Natural killer cell (primary cell): ENCODE measurements at places on chromosomes 12 and 14. TPM values are rescaled to one million over a fixed set of nuclear protein-coding genes. Genes with fewer than 3 reads are reported as not detected.

GPR162 gene
- 2.1 TPM for total RNA-seq

SMCO2 gene
- not detected for total RNA-seq

BATF gene
- total RNA-seq: 21.4 TPM

CLEC14A gene
- total RNA-seq: not detected

KCNMB4 gene
- not detected for total RNA-seq

DNA sequence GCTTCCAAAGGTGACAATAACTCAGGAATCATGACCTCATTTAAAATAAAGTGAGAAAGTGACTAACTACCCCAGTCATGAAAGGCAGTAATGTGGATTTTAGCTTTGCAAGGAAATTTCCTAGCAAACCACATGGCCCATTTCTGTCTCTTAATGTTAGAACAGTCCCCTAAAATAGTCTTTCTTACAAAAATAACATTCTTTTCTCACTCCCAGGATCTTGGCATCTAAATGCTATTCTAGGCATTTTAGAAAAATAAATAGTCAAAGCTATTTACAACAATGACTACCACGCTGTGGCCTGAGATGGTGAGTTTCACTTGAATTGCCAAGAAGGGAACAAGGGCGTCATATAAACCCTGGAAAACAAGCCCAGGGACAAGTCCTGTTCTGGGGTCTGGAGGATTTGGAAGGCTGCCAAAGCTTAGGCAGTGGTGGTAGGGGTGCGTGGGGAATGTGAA is 101.2 kb upstream of the CCDC175 start:
- H3K27ac ChIP-seq: no peak overlapping the region
- H3K27me3 ChIP-seq: no peaks in the 10 kb centered on the region
- DNase-seq: no peak
- H3K4me1 ChIP-seq: no peaks in the 10 kb centered on the region
- no peak overlapping the region for H3K4me3 ChIP-seq
- no peaks in the 10 kb centered on the region for H3K36me3 ChIP-seq

DNA sequence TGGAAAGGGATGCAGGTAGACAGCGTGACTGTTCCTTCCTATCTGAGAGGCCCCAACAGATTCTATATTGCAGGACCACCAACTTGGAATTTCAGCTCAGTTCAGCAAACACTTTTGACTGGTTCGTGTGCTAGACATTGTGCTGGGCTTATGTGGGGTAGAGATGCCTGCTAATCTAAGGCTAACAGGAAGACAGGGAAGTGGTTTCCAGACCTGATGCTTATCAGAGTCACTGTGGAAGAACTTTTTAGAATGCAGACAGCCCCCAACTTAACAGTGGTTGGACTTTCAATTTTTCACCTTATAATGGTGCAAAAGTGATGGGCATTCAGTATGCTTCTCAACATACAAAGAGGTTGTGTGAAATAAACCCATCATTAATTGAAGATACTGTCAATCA is 32.2 kb downstream of the NTF3 start:
- no peak for DNase-seq
- H3K4me1 ChIP-seq: no peaks in the 10 kb centered on the region
- H3K4me3 ChIP-seq: no peak overlapping the region
- no peaks in the 10 kb centered on the region for H3K36me3 ChIP-seq

- no peaks in the 10 kb centered on the region for H3K27me3 ChIP-seq
- no peaks in the 10 kb centered on the region for H3K36me3 ChIP-seq
- no peak overlapping the region for H3K4me3 ChIP-seq
- no peaks in the 10 kb centered on the region for H3K4me1 ChIP-seq
Measured at GRCh38 chr12:100913872-100914592, 119.5 kb downstream of the ANO4 start.

GRCh38 chr14:94481468-94482131 is 5.6 kb upstream of the SERPINA9 start:
- no peak for DNase-seq
- H3K4me1 ChIP-seq: peaks cover 7% of the 10 kb centered on the region
- H3K36me3 ChIP-seq: no peaks in the 10 kb centered on the region
- H3K27me3 ChIP-seq: peaks cover 5% of the 10 kb centered on the region
- no peak overlapping the region for H3K4me3 ChIP-seq
- H3K27ac ChIP-seq: no peak overlapping the region

DNA sequence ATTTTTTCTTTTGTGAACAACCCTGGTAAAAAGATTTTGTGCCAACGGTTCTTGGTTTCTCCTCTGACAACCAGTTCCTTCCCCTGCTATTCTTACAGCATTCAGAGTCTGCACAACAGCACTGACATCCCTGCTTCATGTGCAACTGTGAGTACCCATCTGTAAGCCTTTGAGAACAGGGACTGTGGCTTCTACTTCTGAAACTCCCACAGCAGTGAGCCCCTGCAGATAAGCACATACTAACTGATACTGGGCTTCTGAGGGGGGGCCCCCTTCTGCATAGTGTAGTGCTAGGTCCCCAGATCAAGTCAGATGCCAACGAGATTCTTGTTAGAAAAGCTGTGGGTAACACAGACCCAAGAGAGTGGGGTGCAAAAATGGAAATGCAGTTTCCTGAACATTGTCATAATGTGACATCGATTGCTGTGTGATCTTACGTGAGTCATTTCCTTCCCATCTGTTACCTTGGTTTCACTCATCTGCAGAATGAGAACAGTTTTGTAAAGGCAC is 11.1 kb upstream of the NINJ2 start:
- peak overlapping the region; percentile 79 for H3K27ac ChIP-seq
- peaks cover 26% of the 10 kb centered on the region for H3K4me1 ChIP-seq
- peak; percentile 52 for DNase-seq
- no peak overlapping the region for H3K4me3 ChIP-seq
- no peaks in the 10 kb centered on the region for H3K27me3 ChIP-seq

DNA sequence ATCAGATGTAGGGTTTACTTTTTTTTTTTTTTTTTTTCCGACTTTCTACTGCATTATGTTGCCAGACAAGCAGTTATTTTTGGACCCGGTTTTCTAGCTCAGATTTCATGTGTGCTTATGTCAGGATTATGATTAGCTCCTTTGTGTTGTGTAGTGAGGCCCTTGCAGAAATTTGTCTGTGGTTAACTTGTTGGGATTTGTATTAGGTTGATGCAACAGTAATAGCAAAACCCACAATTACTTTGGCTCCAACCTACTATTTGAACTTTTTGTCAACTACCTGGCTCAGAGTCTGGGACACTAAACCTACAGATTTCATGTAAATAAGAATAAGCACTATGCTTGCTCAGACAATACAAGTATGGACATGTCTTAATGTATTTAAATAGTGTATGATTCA is 44.1 kb upstream of the KCNJ8 start:
- H3K36me3 ChIP-seq: no peaks in the 10 kb centered on the region
- no peak for DNase-seq
- no peak overlapping the region for H3K27ac ChIP-seq
- H3K27me3 ChIP-seq: no peaks in the 10 kb centered on the region

DNA sequence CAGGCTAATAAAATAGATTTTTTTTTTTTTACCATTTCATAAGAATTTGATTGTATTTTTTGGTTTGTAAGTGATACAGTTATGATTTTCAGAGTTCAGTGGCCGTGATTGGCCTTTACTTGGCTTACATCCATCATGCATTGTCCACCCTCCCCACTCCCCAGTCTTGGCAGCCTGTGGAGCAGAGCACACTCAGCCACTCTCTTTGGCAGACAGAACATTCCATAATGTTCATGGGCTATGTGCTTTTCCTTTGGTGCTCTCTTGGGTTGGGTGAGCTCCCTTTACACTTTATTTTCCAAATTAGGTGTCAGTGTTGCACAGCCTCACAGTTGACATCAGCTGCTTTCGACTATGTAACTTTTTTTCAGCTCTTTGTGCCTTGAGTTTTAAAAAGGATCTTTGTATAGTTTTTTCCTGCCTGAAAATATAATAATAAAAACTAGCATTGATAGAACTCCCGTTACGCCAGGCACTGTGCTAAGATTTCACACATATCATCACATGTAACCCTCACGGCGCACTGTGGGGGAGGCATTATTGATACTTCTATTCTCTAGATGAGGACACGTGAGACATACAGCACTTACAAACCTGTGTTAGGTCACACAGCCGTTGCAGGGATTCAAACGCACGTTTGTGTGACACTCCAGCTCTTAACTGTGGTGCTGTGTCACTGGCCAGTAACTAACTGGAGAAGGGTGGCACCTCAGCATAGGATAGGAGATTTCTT is 21.5 kb downstream of the SUDS3 start:
- H3K4me3 ChIP-seq: no peak overlapping the region
- no peaks in the 10 kb centered on the region for H3K27me3 ChIP-seq
- no peak for DNase-seq
- H3K27ac ChIP-seq: no peak overlapping the region
- H3K4me1 ChIP-seq: no peaks in the 10 kb centered on the region

- peak; percentile 46 for DNase-seq
- H3K36me3 ChIP-seq: no peaks in the 10 kb centered on the region
- H3K27me3 ChIP-seq: no peaks in the 10 kb centered on the region
- peaks cover 3% of the 10 kb centered on the region for H3K4me1 ChIP-seq
Measured at GRCh38 chr12:54725233-54725843, 77.2 kb upstream of the DCD start.

DNA sequence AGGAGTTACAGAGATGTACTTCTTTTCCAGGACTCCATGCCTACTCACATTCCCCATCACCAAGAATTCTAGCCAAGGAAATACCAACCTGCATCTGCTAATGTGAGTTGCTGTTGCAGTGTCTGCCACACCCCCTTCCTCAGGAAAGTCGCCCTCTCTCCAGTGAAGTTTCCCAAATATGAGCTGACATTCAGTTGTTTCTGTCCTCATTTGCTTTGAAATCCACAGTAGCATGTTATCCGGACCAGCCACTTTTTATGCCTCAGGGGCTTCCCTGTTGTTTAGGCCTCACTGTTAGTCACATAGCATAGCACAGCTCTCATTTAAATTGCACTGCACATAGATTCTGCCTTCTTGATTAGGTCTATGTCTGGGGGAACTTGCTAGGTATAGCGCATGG is 212.4 kb downstream of the EGLN3 start:
- no peaks in the 10 kb centered on the region for H3K4me1 ChIP-seq
- no peak overlapping the region for H3K4me3 ChIP-seq
- no peak for DNase-seq
- no peaks in the 10 kb centered on the region for H3K27me3 ChIP-seq

DNA sequence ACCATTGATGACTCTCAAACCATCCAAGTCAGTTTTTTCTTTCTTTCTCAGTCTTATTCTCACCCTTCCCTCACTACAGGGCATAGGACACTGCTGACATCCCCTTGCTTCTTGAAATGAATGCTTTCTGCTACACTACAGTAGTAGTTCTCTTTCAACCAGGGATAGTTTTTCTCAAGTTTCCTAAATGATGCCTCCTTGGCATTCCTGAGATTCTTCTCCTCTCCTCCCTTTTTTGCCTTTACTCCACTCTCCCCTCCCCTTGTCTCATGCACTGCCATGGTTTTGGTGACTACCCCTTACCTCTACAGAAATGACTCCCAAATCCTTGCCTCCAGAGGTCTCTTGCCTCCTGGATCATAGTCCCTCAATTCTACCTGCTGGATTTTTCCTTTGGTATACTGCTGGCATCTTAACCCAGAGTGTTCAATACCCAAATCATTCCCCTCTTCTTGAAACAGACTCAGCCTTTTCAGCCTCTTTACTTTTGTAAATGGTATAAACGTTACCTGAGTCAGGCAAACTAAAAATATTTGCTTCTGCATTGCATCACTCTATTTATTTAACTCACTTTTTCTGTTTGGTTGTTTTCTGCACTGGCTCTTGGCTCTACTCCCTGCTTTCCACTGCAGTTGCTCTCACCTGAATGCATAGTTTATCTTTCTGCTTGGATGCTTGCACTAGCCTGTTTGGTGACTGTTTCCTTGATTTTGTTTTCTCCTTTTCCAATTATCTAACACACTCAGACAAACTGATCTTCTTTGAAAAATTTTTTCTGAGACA is 211.6 kb upstream of the IGF1 start:
- H3K27me3 ChIP-seq: no peaks in the 10 kb centered on the region
- no peaks in the 10 kb centered on the region for H3K36me3 ChIP-seq
- no peak overlapping the region for H3K27ac ChIP-seq
- DNase-seq: no peak
- no peak overlapping the region for H3K4me3 ChIP-seq

DNA sequence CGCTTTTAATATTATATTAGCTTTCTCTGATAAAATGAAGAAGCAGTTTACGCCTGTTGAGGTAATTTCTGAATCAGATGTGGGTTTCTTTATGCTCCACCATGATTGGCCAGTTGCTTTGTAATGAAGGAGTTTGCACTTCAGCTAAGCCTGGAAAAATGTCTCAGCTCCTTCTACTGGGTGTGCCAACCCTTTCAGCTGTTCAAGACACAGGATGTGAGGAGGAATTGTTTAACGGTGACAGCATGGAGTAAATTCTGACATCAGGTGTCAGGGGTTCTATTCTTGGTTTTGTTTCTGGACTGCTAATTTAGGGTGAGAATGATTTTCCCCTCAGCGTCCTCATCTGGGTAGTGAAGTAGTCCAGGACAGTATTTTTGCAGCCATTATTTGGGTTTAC is 43.5 kb downstream of the FLRT2 start:
- DNase-seq: no peak
- no peaks in the 10 kb centered on the region for H3K27me3 ChIP-seq
- H3K36me3 ChIP-seq: no peaks in the 10 kb centered on the region
- H3K4me3 ChIP-seq: no peak overlapping the region
- H3K4me1 ChIP-seq: no peaks in the 10 kb centered on the region

DNA sequence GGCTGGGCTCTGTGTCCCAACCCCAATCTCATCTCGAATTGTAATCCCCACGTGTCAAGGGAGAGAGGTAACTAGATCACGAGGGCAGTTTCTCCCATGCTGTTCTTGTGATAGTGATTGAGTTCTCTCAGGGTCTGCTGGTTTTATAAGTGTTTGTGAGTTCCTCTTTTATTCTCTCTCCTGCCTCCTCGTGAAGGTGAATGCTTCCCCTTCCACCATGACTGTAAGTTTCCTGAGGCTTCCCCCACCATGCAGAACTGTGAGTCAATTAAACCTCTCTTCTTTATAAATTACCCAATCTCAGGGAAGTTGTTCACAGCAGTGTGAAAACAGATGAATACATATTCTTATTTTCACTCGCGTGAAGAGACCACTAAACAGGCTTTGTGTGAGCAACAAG is 148.2 kb downstream of the TMEM30B start:
- DNase-seq: no peak
- H3K36me3 ChIP-seq: no peaks in the 10 kb centered on the region
- no peak overlapping the region for H3K27ac ChIP-seq
- H3K4me1 ChIP-seq: no peaks in the 10 kb centered on the region

GRCh38 chr12:29559198-29559597 is 61.7 kb upstream of the OVCH1 start:
- no peak overlapping the region for H3K27ac ChIP-seq
- no peaks in the 10 kb centered on the region for H3K4me1 ChIP-seq
- H3K36me3 ChIP-seq: no peaks in the 10 kb centered on the region
- no peaks in the 10 kb centered on the region for H3K27me3 ChIP-seq
- H3K4me3 ChIP-seq: no peak overlapping the region
- DNase-seq: no peak

DNA sequence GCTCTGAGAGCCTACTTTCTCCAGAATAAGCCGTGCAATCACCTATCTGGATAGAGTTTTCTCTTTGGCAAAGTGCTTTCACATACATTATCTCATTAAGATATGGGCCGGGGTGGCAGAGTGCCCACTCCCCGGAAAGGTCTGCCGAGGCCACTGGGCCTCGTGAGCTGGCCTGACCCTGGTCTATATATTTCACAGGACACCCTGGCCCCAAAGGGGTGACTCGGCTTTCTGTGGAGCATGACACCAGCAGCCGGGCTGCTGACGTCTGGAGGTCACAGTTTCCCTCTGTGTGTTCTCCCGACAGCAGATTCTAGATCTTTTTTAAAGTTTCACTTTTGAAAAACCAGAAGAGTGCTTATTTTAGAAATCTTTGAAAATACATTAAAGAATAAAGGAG is 27.9 kb upstream of the ATP2A2 start:
- DNase-seq: no peak
- H3K4me3 ChIP-seq: no peak overlapping the region
- H3K36me3 ChIP-seq: no peaks in the 10 kb centered on the region
- peaks cover 7% of the 10 kb centered on the region for H3K4me1 ChIP-seq
- H3K27ac ChIP-seq: no peak overlapping the region
